ENCODE measurements at places on chromosomes 16 and 17. TPM values are rescaled to one million over a fixed set of nuclear protein-coding genes. Genes with fewer than 3 reads are reported as not detected.

SPATA22 gene
- total RNA-seq = not detected

CES1 gene
- total RNA-seq = not detected

KRT15 gene
- total RNA-seq = not detected

GDPD3 gene
- total RNA-seq = 20.5 TPM

C17orf78 gene
- not detected for total RNA-seq

KRTAP4-6 gene
- not detected for total RNA-seq
